Immature natural killer cell (primary cell): ENCODE measurements at places on chromosomes 2 and 18.

- no peaks in the 10 kb centered on the region for H3K36me3 ChIP-seq
- no peak overlapping the region for H3K27ac ChIP-seq
- H3K27me3 ChIP-seq, result peaks cover 9% of the 10 kb centered on the region
- DNase-seq, result no peak
- H3K4me1 ChIP-seq, result no peaks in the 10 kb centered on the region
These were observed 15.7 kb upstream of the OLA1 start for GRCh38 chr2:174263997-174264396.

DNA sequence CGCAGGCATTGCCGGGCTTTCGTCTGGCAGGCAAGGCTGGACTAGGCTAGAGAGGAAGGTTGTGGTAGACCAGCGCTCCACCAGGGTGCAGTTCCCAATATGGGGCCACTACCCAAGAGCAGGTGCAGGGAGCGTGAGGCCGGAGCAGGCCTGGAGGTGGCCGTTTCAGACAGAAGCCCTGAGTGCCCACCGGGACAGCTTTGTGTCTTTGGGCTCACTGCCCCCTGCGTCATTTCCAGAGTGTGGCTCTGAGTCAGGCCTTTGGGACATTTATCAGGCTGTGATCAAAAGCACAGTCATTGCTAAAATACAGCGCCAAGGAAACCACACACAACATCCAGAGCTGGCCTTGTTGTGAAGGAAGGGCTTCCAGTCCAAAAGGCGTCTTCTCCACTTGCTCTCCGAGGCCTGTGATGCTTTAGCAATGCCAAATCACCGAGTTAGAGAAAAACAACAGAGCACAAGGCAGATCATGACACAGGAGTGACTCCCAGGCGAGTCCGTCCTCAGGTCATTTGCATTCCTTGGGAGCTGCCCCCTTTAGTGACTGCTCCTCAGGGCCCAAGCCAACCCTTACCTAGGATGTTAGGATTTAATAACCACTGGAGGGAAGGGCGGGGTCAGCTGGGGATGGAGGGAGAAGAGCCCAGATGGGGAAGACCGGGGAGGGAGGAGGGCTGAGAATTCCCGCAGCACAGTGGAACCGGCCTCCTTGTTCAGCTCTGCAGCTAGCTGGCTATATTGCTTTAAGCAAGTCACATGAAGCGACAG, 42.3 kb downstream of the RFX8 start:
- no peak for DNase-seq
- H3K27me3 ChIP-seq, result peaks cover 2% of the 10 kb centered on the region
- H3K4me1 ChIP-seq, result no peaks in the 10 kb centered on the region
- H3K27ac ChIP-seq, result no peak overlapping the region

DNA sequence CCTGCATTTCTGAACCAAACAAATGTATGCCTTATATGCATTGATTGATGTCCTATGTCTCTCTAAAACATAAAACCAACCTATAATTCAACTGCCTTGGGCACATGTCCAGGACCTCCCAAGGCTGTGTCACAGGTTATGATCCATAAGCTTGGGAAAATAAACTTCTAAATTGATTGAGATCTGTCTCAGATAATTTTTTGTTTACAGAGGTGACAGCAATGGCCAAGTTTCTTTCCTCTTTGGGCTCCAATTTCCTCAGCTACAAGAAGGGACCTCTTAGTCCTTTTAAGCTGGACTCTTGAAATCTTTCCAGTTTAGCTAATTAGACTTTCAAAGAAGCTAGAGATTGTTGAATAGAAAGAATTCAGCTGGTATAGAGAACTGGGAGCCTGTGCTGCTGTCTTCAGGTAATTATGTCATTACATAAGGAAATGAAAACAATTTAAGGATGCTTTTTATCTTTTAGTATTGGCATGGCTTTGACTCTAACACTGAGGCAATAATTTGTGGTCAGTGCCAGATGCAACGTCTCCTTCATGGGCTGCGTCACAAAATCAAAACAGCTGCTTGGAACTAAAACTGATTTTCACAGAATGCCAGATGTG, 412.1 kb upstream of the TRIB2 start:
- peaks cover 21% of the 10 kb centered on the region for H3K4me1 ChIP-seq
- no peak for DNase-seq
- peaks cover 7% of the 10 kb centered on the region for H3K27me3 ChIP-seq
- no peak overlapping the region for H3K27ac ChIP-seq
- no peak overlapping the region for H3K4me3 ChIP-seq

DNA sequence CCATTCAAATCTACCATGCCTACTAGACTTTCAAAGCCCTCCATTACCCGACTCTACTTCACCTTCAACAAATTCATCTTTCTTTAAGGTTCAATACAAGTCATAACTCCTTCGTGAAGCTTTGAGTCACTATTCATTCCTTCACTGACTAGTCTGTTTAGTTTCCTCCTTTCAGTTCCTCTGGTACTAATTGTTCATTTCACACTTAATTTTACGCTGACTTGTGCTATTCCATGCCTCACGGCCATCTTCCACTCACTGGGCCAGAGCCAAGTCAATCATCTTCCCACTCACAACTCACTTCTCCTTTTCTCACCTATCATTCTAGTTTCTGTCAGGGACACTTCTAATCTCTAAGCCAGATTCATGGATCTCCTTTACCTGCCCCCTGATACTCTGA, 136.2 kb downstream of the MTX2 start:
- no peaks in the 10 kb centered on the region for H3K4me1 ChIP-seq
- no peak for DNase-seq
- H3K36me3 ChIP-seq, result no peaks in the 10 kb centered on the region
- no peak overlapping the region for H3K4me3 ChIP-seq
- no peak overlapping the region for H3K27ac ChIP-seq

DNA sequence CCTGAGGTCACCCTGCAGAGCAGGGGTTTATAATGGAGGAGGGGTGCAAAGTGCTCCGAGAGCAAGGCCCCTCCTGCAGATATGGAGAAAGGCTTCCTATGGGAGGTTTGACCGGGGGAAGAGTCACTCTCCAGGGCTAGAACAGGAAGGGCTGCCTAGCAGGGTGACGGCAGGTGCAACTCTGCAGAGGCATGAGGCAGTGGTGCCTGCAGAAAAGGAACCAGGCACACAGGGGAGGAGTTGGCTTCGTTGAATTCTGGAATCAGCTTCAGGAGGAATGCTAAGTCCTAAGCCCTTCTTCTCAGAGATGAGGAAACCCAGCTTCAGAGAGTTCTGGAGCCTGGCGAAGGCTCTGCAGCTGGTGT, 17.5 kb upstream of the HPCAL1 start:
- no peaks in the 10 kb centered on the region for H3K36me3 ChIP-seq
- H3K4me3 ChIP-seq, result no peak overlapping the region
- H3K27ac ChIP-seq, result no peak overlapping the region
- H3K27me3 ChIP-seq, result no peaks in the 10 kb centered on the region
- peaks cover 25% of the 10 kb centered on the region for H3K4me1 ChIP-seq

DNA sequence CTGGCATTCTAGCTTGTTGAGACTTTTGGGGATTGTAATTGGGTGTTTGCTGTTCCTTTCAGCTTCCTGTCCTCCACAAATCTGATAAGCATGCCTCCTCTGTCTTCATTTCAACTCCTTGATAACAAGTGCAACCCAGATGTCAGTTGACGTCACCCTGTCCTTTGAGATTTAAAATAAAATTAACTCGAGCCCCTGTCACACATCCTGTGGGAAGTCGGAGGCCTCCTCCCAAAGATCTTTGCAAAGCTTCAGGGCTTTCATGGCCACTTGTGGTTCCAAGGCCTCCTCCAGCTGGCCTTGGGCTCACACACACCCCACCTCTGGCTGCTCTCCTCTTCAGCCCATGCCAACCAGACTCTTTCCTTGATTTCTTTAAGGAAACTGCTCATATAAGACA, 69.9 kb upstream of the ITGA6 start:
- no peaks in the 10 kb centered on the region for H3K4me1 ChIP-seq
- no peak for DNase-seq
- H3K36me3 ChIP-seq, result no peaks in the 10 kb centered on the region
- no peak overlapping the region for H3K27ac ChIP-seq
- no peak overlapping the region for H3K4me3 ChIP-seq

- no peaks in the 10 kb centered on the region for H3K4me1 ChIP-seq
- H3K4me3 ChIP-seq, result no peak overlapping the region
- no peak for DNase-seq
- no peaks in the 10 kb centered on the region for H3K27me3 ChIP-seq
These were observed 909.2 kb upstream of the FANCL start for GRCh38 chr2:59150217-59150849.
